ENCODE measurements at places on chromosomes 12 and 14.

DNA sequence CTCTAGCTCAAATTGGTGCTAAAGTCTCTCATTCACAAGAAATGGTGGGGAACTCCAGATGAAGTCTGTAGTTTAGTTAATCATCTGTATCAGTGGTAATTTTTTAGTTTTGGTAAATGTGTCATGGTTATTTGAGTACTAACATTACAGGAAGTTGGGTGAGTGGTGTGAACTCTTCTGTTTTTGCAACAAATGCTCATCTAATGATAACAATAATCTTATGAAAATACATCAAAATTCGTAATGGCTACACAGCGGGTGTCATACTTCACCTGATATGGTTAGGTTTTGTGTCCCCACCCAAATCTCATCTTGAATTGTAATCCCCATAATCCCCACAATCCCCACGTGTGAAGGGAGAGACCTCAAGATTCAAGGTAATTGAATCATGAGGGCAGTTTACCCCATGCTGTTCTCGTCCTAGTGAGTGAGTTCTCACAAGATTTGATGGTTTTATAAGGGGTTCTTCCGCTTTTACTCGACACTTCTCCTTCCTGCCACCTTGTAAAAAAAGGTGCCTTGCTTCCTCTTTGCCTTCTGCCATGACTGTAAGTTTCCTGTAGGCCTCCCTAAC, 209.3 kb upstream of the FOXN3 start:
- H3K36me3 ChIP-seq, result no peaks in the 10 kb centered on the region
- no peak overlapping the region for H3K27ac ChIP-seq
- H3K27me3 ChIP-seq, result no peaks in the 10 kb centered on the region
- no peak for DNase-seq

GRCh38 chr14:55518391-55518790, 61.6 kb upstream of the KTN1 start:
- peaks cover 9% of the 10 kb centered on the region for H3K36me3 ChIP-seq
- no peak overlapping the region for H3K27ac ChIP-seq
- H3K4me3 ChIP-seq, result no peak overlapping the region

GRCh38 chr12:127192391-127192790, 1074.6 kb upstream of the TMEM132C start:
- H3K36me3 ChIP-seq, result no peaks in the 10 kb centered on the region
- peaks cover 2% of the 10 kb centered on the region for H3K27me3 ChIP-seq
- no peak for DNase-seq
- no peaks in the 10 kb centered on the region for H3K4me1 ChIP-seq
- no peak overlapping the region for H3K4me3 ChIP-seq
- H3K27ac ChIP-seq, result no peak overlapping the region

DNA sequence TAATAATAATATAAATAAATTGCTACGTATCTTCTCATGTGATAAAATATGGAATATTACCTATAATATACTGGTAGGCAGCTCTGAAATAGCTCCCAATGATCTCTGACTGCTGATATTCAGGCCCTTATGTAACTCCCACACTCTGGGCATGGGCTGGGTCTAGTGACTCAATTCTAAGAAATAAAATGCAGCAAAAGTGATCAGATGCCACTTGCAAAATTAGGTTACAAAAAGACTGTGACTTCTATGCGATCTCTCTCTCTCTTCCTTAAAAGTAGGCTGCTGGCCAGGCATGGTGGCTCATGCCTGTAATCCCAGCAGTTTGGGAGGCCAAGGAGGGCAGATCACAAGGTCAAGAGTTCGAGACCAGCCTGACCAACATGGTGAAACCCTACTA, 10.3 kb upstream of the CACNB3 start:
- H3K4me1 ChIP-seq, result peaks cover 16% of the 10 kb centered on the region
- H3K27ac ChIP-seq, result no peak overlapping the region
- DNase-seq, result no peak
- H3K4me3 ChIP-seq, result no peak overlapping the region

DNA sequence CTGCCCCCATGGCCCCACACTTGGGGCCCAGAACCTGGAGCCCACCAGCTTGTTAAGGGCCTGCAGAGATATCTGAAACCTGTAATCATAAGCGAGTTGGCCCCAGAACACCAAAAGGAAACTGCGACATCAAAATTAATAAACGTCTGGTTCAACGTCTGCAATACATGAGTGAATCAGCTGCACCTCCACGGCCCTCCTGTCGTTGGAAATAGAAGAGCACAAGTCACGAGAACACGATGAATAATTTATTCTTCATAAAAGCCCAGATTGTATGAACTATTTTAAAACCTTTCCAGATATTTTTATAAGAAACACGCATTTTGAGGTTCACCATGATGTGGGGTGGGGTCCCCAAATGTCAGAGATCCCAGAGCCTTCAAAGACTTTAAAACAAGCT, 9.7 kb upstream of the CMKLR1 start:
- H3K4me1 ChIP-seq, result no peaks in the 10 kb centered on the region
- no peak overlapping the region for H3K4me3 ChIP-seq
- DNase-seq, result no peak
- no peaks in the 10 kb centered on the region for H3K36me3 ChIP-seq
- peaks cover 9% of the 10 kb centered on the region for H3K27me3 ChIP-seq

DNA sequence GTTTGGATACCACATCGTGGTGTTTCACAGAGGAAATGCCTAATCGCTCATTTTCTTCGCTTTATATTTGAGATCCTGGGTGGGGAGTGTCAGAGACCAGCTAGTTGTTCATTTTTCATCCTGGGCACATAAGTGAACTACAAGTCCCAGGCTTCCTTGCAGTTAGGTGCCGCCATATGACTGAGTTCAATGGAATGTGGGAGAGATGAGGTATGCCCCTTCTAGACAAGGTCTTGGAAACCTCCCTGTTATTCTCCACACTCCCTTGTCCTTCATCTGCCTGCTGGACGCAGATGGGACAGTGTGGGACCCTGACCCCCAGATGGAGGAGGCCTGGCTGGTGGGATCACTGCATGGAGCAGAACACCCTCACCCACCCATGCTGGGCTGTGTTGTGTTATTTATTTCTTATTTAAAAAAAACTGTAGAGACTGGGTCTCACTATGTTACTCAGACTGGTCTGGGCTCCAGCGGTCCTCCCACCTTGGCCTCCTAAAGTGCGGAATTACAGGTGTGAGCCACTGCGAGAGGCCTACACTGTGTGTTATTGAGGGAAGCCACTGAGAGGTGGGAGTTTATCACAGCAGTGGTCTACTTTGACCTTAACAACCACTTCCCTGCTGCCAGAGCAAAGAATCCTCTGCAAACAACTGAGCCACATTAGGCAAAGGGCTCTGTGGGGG, 42.9 kb upstream of the VRK1 start:
- no peak for DNase-seq
- H3K36me3 ChIP-seq, result no peaks in the 10 kb centered on the region

GRCh38 chr12:14545144-14546124, 22.2 kb downstream of the PLBD1 start:
- H3K27ac ChIP-seq, result no peak overlapping the region
- H3K36me3 ChIP-seq, result peaks cover 31% of the 10 kb centered on the region
- no peaks in the 10 kb centered on the region for H3K4me1 ChIP-seq
- no peak for DNase-seq
- no peak overlapping the region for H3K4me3 ChIP-seq
- no peaks in the 10 kb centered on the region for H3K27me3 ChIP-seq

- no peaks in the 10 kb centered on the region for H3K36me3 ChIP-seq
- H3K4me3 ChIP-seq, result peak within 1 kb of the TSS; percentile 89
- DNase-seq, result peak; percentile 75
- H3K4me1 ChIP-seq, result peaks cover 50% of the 10 kb centered on the region
- peaks cover 33% of the 10 kb centered on the region for H3K27me3 ChIP-seq
- peak within 1 kb of the TSS; percentile 94 for H3K27ac ChIP-seq
These were observed at the start of gene LRFN5 for GRCh38 chr14:41606532-41607303. LRFN5 (plus strand) TSS chr14:41606876.

- H3K27me3 ChIP-seq, result no peaks in the 10 kb centered on the region
- no peak overlapping the region for H3K4me3 ChIP-seq
- H3K36me3 ChIP-seq, result peaks cover 38% of the 10 kb centered on the region
- peak overlapping the region; percentile 81 for H3K27ac ChIP-seq
- H3K4me1 ChIP-seq, result peaks cover 13% of the 10 kb centered on the region
- DNase-seq, result no peak
These were observed 31.0 kb upstream of the NPFF start for GRCh38 chr12:53538209-53538689.

GRCh38 chr12:101876861-101877805, at the start of gene DRAM1:
DRAM1 (plus strand) TSS chr12:101877580; CDS start chr12:101877790, 210 bp downstream.
- H3K27me3 ChIP-seq, result no peaks in the 10 kb centered on the region
- peaks cover 6% of the 10 kb centered on the region for H3K36me3 ChIP-seq
- H3K4me1 ChIP-seq, result peaks cover 12% of the 10 kb centered on the region

DNA sequence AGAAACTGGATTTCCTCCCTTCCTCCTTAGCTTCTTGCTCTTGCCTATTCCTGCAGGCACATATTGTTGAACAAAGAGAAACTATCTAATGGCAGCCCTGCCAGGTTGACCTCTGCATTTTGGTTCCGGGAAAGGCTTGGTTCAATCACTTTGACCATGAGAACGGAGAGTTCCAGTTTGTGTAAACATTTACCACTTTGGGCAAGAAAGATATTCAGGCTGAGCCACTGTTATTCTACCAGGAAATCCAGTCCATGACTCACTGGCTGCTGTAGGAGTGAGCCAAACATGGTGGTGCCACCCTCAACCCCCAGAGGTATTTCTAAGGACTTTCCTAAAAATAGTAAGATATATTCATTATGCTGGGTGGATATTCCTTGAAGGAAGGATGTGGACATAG, 242.2 kb upstream of the OR4E1 start:
- no peak for DNase-seq
- no peaks in the 10 kb centered on the region for H3K36me3 ChIP-seq
- H3K4me1 ChIP-seq, result peaks cover 3% of the 10 kb centered on the region

- H3K27me3 ChIP-seq, result no peaks in the 10 kb centered on the region
- H3K4me1 ChIP-seq, result peaks cover 23% of the 10 kb centered on the region
- DNase-seq, result no peak
- no peak overlapping the region for H3K4me3 ChIP-seq
- no peak overlapping the region for H3K27ac ChIP-seq
These were observed 2.3 kb downstream of the SLC25A29 start for GRCh38 chr14:100303925-100304324.

- DNase-seq, result peak; percentile 95
- peaks cover 4% of the 10 kb centered on the region for H3K4me1 ChIP-seq
- peak overlapping the region; percentile 67 for H3K4me3 ChIP-seq
- H3K36me3 ChIP-seq, result peaks cover 1% of the 10 kb centered on the region
- no peaks in the 10 kb centered on the region for H3K27me3 ChIP-seq
These were observed 360.4 kb downstream of the MED13L start for GRCh38 chr12:115916910-115917668.

DNA sequence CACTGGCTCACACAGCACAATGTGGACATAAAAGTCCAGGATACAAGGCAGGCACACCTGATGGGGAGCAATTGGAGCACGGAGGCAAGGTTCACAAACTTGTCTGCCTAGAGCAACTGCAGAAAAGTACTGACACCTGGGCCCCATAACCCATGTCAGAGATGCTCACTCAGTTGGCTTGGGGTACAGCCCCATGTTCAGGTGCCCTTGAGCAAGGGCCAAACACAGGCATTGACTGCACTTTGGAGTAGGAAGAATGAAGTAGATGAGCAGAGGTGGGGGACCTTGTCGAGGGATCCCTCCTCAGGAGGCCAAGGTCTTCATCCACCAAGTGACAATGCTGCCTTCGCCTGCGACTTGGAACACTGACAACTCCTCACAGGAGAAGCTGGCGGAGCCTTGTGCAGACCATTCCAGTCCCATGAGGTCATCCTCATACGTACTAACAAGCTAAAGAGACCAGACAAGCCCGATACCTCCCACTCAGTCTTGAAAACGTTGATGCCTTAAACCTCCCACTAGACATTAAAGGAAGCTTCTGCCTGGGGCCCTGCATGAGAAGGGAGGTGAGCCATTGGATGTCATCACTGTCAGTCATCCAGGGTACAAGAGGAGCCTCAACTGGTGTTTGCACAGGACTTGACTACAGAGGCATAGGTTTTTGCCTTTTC, 42.5 kb upstream of the C14orf180 start:
- peak; percentile 65 for DNase-seq
- peaks cover 13% of the 10 kb centered on the region for H3K4me1 ChIP-seq
- no peak overlapping the region for H3K4me3 ChIP-seq
- peaks cover 14% of the 10 kb centered on the region for H3K27me3 ChIP-seq
- peak overlapping the region; percentile 87 for H3K27ac ChIP-seq
- no peaks in the 10 kb centered on the region for H3K36me3 ChIP-seq

GRCh38 chr12:106321139-106321850, 18.8 kb downstream of the TCP11L2 start:
- no peak overlapping the region for H3K4me3 ChIP-seq
- no peaks in the 10 kb centered on the region for H3K4me1 ChIP-seq
- no peaks in the 10 kb centered on the region for H3K27me3 ChIP-seq

DNA sequence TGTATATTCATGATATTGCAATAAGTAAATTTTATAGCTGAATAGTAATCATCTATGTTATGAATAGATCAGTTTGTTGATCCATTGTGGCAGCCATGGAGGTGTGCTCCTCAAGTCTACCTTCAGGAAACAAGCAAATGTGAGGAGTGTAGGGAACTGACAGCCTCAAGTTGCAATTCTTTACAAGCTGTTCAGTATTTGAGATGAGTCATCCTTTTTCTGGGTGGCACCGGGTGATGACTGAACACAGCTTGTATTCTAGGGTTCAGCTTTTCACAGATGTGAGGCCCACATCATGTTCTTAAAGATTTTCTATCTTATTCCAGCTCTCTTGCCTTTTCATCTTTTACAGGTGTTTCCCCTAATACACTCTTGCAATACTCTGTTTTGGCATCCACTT, 452.4 kb downstream of the KCNH5 start:
- H3K27ac ChIP-seq, result no peak overlapping the region
- no peak for DNase-seq
- H3K27me3 ChIP-seq, result no peaks in the 10 kb centered on the region
- no peak overlapping the region for H3K4me3 ChIP-seq
- H3K4me1 ChIP-seq, result no peaks in the 10 kb centered on the region
- H3K36me3 ChIP-seq, result peaks cover 4% of the 10 kb centered on the region

DNA sequence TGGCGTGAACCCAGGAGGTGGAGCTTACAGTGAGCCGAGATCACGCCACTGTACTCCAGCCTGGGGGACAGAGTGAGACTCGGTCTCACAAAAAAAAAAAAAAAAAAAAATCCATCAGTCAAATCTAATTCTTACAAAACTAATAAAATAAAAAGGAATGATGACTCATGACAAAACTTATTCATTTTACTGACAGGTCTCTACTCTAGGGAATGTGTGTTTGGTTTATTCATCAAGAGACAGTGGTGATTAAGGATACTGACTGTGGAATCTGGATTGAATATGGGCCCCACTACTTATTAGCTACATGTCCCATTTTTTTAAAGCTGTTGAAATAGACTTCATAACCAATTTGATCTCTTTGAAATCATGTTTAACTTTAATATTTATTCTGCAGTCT, 29.3 kb upstream of the GAS2L3 start:
- no peak overlapping the region for H3K27ac ChIP-seq
- H3K36me3 ChIP-seq, result no peaks in the 10 kb centered on the region
- H3K4me3 ChIP-seq, result no peak overlapping the region
- no peaks in the 10 kb centered on the region for H3K4me1 ChIP-seq

GRCh38 chr12:40762072-40762471, 69.8 kb downstream of the CNTN1 start:
- no peaks in the 10 kb centered on the region for H3K4me1 ChIP-seq
- H3K27me3 ChIP-seq, result no peaks in the 10 kb centered on the region
- H3K27ac ChIP-seq, result no peak overlapping the region
- H3K36me3 ChIP-seq, result no peaks in the 10 kb centered on the region
- DNase-seq, result no peak
- H3K4me3 ChIP-seq, result no peak overlapping the region

Data from mesothelial cell of epicardium (in vitro differentiated cells).